ENCODE measurements at places on chromosomes 13 and 19. TPM values are rescaled to one million over a fixed set of nuclear protein-coding genes. Genes with fewer than 3 reads are reported as not detected.

The RASL11A gene
- 2.2 TPM for total RNA-seq

The F10 gene
- total RNA-seq = not detected

The PLEKHA4 gene
- 34.3 TPM for total RNA-seq

The C19orf53 gene
- total RNA-seq = 75.7 TPM

GRCh38 chr13:108218044-108218974, at the start of gene ABHD13:
Gene ABHD13, plus strand, starts transcription at chr13:108218392. Its CDS starts 10,827 bp downstream, at chr13:108229219.
- H3K4me3 ChIP-seq = peak within 1 kb of the TSS; percentile 89
- peak within 1 kb of the TSS; percentile 92 for H3K27ac ChIP-seq
- H3K36me3 ChIP-seq = no peaks in the 10 kb centered on the region
- peaks cover 49% of the 10 kb centered on the region for H3K4me1 ChIP-seq
- no peaks in the 10 kb centered on the region for H3K27me3 ChIP-seq

DNA sequence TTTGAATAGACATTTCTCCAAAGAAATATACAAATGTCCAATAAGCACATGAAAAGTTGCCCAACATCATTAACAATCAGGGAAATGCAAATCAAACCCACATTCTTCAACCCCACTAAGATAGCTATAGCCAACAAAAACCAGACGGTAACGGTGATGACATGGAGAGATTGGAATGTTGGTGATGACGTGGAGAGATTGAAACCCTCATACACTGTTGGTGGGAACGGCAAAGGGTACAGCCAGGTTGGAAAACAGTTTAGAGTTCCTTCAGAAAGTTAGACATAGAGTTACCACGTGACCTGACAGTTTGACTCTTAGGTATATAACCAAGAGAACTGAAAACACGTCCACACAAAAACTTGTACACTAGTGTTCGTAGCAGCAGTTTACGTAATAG, 48.1 kb downstream of the TNFRSF19 start:
- H3K27ac ChIP-seq = peak overlapping the region; percentile 83
- peaks cover 36% of the 10 kb centered on the region for H3K4me1 ChIP-seq
- H3K4me3 ChIP-seq = no peak overlapping the region
- DNase-seq = no peak
- H3K27me3 ChIP-seq = no peaks in the 10 kb centered on the region

- H3K4me1 ChIP-seq = peaks cover 6% of the 10 kb centered on the region
- H3K4me3 ChIP-seq = no peak overlapping the region
- no peak for DNase-seq
- no peak overlapping the region for H3K27ac ChIP-seq
These were observed 1171.8 kb downstream of the DIAPH3 start for GRCh38 chr13:58991826-58992477.

DNA sequence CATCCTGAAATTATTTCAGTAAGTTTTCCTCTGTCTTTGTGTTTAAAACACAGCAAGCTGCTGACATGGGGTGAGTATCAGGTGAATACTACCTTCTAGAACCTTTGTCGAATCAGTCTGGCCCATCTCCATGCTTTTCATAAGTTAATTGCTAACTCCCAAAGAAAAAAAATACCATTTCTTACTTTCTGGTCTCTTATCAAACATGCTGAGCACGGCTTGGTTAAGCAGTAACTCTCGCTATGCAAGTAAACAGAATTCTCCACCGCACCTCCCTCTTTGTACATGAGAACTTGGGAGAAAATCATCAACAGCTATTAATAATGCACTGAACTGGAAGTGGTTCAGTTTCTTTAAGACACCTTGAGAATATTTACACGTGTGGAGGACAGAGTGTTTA, 88.6 kb downstream of the FGF9 start:
- no peaks in the 10 kb centered on the region for H3K36me3 ChIP-seq
- no peak overlapping the region for H3K27ac ChIP-seq
- no peaks in the 10 kb centered on the region for H3K27me3 ChIP-seq
- H3K4me3 ChIP-seq = no peak overlapping the region

DNA sequence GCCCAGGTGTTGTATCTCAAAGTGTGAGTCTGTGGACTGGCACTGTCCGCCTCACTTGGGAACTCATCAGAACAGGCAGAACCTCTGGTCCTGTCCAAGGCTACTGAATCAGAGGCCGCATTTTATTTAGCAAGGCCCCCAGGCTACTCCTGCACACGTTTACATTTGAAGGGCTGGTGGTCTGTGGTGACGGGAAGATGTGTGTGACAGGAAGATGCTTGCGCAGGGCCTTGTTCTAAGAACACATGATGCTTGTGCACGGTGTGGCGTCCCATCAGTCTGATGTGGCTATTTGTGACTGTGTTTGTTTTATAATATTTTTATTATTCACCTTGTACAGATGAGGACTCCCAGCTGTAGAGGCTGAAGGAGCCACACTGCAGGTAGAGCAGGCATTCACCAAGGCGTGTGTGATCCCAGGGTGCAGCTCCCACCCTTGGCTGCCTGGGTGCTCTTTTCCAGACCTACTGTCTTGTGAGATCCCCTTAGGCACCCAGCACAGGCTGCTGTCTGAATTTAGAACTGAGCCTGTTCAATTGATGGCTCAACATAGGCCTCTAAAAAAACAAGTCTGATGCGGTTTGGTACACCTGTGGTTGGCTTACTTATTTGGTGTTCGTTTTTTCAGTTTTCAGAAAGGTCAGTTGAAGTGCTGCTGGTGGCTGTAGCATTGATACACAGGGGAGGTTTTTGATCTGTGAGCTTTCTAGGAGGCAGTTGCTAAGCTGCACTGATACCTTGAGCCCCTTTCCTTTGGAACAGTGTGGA, 3.1 kb downstream of the SLC25A15 start:
- H3K27me3 ChIP-seq = no peaks in the 10 kb centered on the region
- H3K27ac ChIP-seq = no peak overlapping the region
- H3K4me1 ChIP-seq = peaks cover 7% of the 10 kb centered on the region
- no peak overlapping the region for H3K4me3 ChIP-seq

DNA sequence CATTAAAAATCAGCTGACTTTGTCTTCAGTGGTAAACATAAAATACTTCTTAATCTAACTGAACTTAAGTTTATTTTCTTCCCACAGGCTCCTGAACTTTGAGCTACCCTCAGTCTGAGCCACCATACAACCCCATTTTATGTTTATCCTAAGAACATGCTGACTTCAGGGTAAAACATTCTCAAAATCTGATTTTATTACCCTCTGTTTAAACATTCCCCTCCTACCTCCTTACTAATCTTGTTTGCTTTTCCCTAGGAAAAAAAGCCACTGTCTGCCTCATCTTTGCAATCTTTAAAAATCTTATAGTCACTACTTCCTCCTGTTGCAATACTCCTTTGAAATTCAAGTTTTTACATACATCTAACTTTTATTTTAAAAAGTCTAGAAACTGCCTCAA, 4.0 kb downstream of the ZNF91 start:
- H3K27me3 ChIP-seq = no peaks in the 10 kb centered on the region
- peaks cover 31% of the 10 kb centered on the region for H3K36me3 ChIP-seq
- H3K4me3 ChIP-seq = no peak overlapping the region

DNA sequence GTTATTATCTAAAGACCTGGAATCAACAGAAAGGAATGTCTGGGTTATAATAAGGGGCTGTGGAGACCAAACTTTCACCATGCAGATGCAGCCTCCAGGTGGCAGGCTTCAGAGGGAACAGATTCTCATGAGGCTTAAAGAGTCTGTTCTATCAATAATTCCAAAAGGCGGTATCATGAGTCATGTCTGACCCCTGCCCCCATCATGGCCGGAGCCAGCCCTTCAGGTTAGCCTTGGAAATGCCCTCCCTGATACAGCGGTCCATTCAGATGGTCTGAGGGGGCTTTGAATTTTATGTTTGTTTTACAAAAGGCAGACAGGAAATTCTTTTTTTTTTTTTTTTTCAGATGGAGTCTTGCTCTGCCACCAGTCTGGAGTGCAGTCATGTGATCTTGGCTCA, 21.7 kb upstream of the LAMP1 start:
- peaks cover 5% of the 10 kb centered on the region for H3K36me3 ChIP-seq
- no peak overlapping the region for H3K4me3 ChIP-seq
- H3K27ac ChIP-seq = peak overlapping the region; percentile 95
- no peaks in the 10 kb centered on the region for H3K27me3 ChIP-seq

- H3K4me3 ChIP-seq = no peak overlapping the region
- no peaks in the 10 kb centered on the region for H3K27me3 ChIP-seq
- peaks cover 3% of the 10 kb centered on the region for H3K4me1 ChIP-seq
- no peak for DNase-seq
- no peaks in the 10 kb centered on the region for H3K36me3 ChIP-seq
These were observed 13.1 kb upstream of the PLAUR start for GRCh38 chr19:43682824-43683661.

DNA sequence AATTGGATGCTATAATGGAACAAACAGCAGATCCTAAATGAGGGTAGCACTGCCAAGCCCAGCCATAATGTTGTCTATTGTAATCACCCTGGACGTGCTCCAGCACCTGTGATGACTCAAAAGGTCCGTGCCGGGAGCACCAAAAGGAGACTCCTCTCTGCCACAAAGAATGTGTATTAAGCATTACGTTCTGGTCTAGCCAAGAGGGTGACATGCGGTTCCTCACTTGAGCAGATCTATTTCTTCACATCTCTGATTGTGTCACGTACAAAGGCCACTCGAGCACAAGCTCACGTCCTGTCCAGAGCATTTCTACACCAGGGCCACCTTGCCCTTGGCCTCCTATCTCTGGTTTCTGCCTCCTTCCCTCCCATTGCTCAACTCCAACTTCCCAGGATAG, 219.9 kb upstream of the IRS2 start:
- no peak overlapping the region for H3K4me3 ChIP-seq
- DNase-seq = no peak
- no peak overlapping the region for H3K27ac ChIP-seq
- H3K36me3 ChIP-seq = no peaks in the 10 kb centered on the region

DNA sequence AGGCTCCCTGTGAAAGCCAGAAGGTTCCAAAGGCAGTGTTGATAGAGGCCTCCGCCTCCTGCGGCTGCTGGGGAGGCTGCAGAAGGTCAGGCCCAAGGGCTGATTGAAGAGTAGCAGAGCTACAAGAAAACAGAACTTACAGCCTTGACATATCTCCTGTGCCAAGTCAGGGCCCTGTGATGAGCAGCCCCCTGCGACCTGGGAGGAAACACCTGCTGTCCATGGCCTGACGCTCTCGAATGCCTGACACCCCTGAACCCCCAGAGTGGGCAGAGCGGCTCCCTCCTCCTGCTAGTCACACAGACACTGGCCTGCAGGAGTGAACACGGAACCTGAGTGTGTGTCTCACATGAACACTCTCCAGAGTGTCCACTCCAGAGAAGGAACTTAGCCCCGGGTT, 38.2 kb upstream of the TUBGCP3 start:
- H3K4me1 ChIP-seq = no peaks in the 10 kb centered on the region
- DNase-seq = peak; percentile 55
- peaks cover 44% of the 10 kb centered on the region for H3K27me3 ChIP-seq
- H3K4me3 ChIP-seq = no peak overlapping the region

GRCh38 chr19:31330761-31331160, 18.5 kb downstream of the TSHZ3 start:
- H3K4me3 ChIP-seq = no peak overlapping the region
- no peaks in the 10 kb centered on the region for H3K36me3 ChIP-seq
- DNase-seq = no peak
- H3K4me1 ChIP-seq = peaks cover 58% of the 10 kb centered on the region
- H3K27me3 ChIP-seq = no peaks in the 10 kb centered on the region

- no peaks in the 10 kb centered on the region for H3K4me1 ChIP-seq
- no peaks in the 10 kb centered on the region for H3K27me3 ChIP-seq
- no peak overlapping the region for H3K27ac ChIP-seq
- DNase-seq = no peak
- no peak overlapping the region for H3K4me3 ChIP-seq
These were observed 4.5 kb downstream of the NTN5 start for GRCh38 chr19:48668332-48668731.

DNA sequence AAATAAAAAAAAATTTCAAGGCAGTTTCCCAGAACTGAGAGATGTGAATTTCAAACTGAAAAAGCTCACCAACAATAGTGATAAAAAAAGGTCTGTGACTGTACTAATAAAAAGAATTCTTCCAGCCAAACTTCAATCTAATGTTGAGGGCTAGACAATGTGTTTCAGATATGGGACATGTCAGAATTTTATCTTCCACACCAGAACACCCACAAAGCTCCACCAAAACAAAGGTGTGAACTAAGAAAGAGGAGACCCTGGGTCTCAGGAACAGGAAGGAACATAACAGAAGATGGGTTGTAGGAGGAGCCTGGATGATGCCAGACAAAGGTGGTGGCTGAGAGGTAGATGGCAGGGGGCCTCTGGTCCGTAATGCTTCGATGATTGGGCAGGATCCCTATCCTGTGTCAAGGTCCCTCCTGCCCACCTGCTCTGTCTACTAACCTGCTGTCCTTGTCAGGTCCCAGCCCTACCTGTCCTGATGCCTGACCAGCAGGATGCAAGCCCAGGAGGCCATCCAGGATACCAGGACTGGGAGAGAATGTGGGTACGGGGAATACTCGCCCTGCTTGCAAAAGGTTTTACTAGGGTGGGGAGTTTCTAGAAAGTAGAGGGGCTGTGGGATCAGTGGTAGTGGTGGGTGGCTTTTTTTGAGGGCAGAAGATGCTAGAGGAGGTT, 4.5 kb downstream of the MZF1 start:
- no peak overlapping the region for H3K27ac ChIP-seq
- no peak overlapping the region for H3K4me3 ChIP-seq
- H3K27me3 ChIP-seq = no peaks in the 10 kb centered on the region

- H3K4me3 ChIP-seq = peak overlapping the region; percentile 89
- H3K36me3 ChIP-seq = peaks cover 2% of the 10 kb centered on the region
- no peak for DNase-seq
These were observed 16.2 kb upstream of the AP1M2 start for GRCh38 chr19:10603084-10603872.
